A549 treated with Hydrocortisone at 1 μM for 4 hours (cell line): ENCODE measurements at places on chromosomes 16 and 17. TPM values are rescaled to one million over a fixed set of nuclear protein-coding genes. Genes with fewer than 3 reads are reported as not detected.

The MTHFSD gene
- 10.2 to 14.8 TPM (median 11.6 TPM) in 5 replicates for total RNA-seq

The SLFN12L gene
- not detected in 5 replicates for total RNA-seq

The ASIC2 gene
- total RNA-seq, result 1.5 to 2.0 TPM (median 1.7 TPM) in 5 replicates

The TM4SF5 gene
- total RNA-seq, result 0.21 to 1.0 TPM (median 0.47 TPM) in 5 replicates

The GAN gene
- 2.2 to 2.9 TPM (median 2.6 TPM) in 5 replicates for total RNA-seq

The KRT17 gene
- total RNA-seq, result 0.54 to 1.9 TPM (median 0.78 TPM) in 5 replicates

The BAIAP3 gene
- 0.64 to 1.6 TPM (median 0.93 TPM) in 5 replicates for total RNA-seq

The EVI2A gene
- total RNA-seq, result not detected in 5 replicates

The C1QTNF8 gene
- total RNA-seq, result 0.08 TPM in 1 of 5 replicates, not detected in the others

The SLC47A2 gene
- total RNA-seq, result 0.05 to 0.12 TPM (median 0.09 TPM) in 5 replicates

The TMEM101 gene
- 24.3 to 31.7 TPM (median 29.9 TPM) in 5 replicates for total RNA-seq

The AURKB gene
- 137 to 153 TPM (median 149 TPM) in 5 replicates for total RNA-seq

The CRAMP1 gene
- total RNA-seq, result 13.3 to 16.8 TPM (median 14.3 TPM) in 5 replicates

The RNF43 gene
- 0.18 to 0.45 TPM (median 0.24 TPM) in 5 replicates for total RNA-seq

The SYT17 gene
- total RNA-seq, result 9.9 to 13.8 TPM (median 12.6 TPM) in 5 replicates

The C17orf100 gene
- 1.8 to 3.3 TPM (median 2.8 TPM) in 5 replicates for total RNA-seq

The CCL4L2 gene
- total RNA-seq, result not detected in 5 replicates

The CCL16 gene
- not detected in 5 replicates for total RNA-seq

The PLLP gene
- total RNA-seq, result 0.97 to 1.7 TPM (median 1.6 TPM) in 5 replicates
